ENCODE measurements at places on chromosomes 5 and 9. TPM values are rescaled to one million over a fixed set of nuclear protein-coding genes. Genes with fewer than 3 reads are reported as not detected.

Gene CARTPT
- not detected for total RNA-seq

Gene POU5F2
- 0.43 TPM for total RNA-seq

Gene OR1J2
- total RNA-seq = not detected

Gene NEUROG1
- not detected for total RNA-seq

Gene DNAH5
- total RNA-seq = 0.47 TPM

Gene SLC34A3
- total RNA-seq = not detected

Gene SYNPO
- 2.0 TPM for total RNA-seq

Gene CATSPER3
- 0.16 TPM for total RNA-seq

Gene CD274
- 1.6 TPM for total RNA-seq

Gene GFRA3
- total RNA-seq = not detected

Gene SUSD3
- total RNA-seq = 0.94 TPM

Gene CNTNAP3
- total RNA-seq = 3.5 TPM

Gene MACROH2A1
- 123 TPM for total RNA-seq

Gene SMIM32
- not detected for total RNA-seq

Gene TRMT10B
- total RNA-seq = 4.1 TPM

Gene ZNF879
- 4.1 TPM for total RNA-seq

Data from bronchial smooth muscle cell (primary cell).